AG10803 (cell line): ENCODE measurements at places on chromosomes 4 and X.

DNA sequence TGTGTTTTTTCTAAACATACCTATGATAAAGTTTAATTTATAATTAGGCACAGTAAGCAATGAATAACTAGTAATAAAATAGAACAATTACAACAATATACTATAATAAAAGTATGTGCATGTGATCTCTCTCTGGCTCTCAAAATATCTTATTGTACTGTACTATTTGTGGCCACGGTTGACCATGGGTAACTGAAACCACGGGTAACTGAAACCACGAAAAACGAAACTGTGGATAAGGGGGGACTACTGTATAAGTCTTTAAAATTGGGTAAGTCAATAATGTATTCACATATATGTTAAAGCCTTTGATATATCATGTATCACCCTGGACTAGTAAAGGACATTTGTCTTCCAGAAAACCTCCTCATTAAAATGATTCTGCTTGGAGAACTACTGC is 20.0 kb downstream of the TMEM154 start:
- DNase-seq = no peak

GRCh38 chr4:177587989-177588388 is 145.8 kb upstream of the AGA start:
- DNase-seq = no peak

- no peak for DNase-seq
Observed at GRCh38 chr4:150156543-150156942, 78.3 kb downstream of the DCLK2 start.

DNA sequence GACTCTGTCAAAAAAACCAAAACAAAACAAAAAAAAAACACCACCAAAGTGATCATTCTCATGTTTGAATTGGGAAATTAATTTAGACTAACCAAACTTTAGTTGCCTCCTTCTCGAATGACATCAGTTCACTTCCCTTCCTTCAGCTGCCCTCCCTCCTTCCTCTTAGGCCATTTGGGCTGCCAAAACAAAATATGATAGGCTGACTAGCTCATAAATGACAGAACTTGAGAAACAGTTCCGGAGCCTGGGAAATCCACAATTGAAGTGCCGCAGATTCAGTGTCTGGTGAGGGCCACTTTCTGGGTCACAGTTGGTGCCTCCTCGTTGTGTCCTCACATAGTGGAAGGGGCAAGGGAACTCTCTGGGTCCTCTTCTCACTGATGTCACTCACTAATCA is 16.1 kb upstream of the WAS start:
- DNase-seq = no peak

DNA sequence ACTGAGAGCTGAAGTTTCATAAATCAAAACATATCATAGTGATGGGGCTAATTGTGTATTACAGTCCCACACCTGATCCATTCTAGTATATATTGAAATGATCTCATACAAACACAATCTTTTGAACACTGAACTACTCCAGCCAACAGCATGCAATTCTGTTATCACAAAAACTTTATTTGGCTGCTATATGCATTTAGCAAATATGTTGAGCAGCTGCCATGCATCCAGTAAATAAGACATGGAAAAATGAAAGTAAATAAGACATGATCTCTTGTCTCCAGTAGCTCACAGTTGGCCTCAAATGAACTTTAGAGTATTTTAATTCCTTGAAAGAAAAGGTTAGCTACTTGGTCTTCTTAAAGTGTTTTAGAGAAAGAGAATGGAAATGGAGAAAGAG is 2.1 kb downstream of the AMBN start:
- DNase-seq = no peak

- DNase-seq = no peak
Observed at GRCh38 chr4:41686893-41687292, 61.6 kb downstream of the PHOX2B start.

DNA sequence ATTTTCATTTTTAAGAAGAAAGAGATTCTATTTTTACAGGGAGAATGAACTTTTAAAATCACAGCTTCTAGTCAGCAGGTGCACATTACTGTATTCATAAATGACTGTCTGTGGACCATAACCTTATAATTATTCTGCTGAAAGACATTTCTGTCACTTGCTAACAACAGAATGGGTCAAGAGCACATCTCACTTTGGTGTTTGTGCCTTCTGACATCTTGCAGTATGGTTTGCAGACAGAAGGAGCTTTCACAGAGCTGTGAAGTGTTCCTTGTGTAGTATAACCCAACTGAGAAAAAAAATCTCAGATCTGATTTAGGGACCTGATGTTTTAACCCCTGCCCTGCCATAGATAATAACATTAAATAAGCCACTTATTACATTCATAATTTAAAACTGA is 131.4 kb upstream of the CTSO start:
- no peak for DNase-seq

DNA sequence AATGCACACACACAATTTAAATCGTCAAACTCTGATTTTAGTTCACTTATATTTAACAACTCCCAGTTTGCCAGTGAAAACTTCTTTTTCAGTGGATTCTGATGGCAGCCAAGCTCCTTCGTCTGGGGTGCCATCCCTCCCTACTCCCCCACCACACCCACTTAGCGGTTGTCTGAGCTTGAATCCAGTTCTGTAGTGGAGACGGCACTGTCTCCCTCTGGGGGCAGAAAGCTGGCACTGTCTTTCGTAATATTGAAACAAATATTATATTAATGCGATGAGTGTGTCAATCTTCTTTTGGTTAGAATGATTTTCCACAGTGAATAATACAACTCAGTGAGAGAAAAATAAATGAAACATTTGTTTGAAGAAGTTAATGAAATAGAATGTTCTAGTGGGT is 5.4 kb downstream of the MEPE start:
- DNase-seq = no peak

- no peak for DNase-seq
Observed at GRCh38 chrX:13571136-13571535, 1.7 kb downstream of the EGFL6 start.

DNA sequence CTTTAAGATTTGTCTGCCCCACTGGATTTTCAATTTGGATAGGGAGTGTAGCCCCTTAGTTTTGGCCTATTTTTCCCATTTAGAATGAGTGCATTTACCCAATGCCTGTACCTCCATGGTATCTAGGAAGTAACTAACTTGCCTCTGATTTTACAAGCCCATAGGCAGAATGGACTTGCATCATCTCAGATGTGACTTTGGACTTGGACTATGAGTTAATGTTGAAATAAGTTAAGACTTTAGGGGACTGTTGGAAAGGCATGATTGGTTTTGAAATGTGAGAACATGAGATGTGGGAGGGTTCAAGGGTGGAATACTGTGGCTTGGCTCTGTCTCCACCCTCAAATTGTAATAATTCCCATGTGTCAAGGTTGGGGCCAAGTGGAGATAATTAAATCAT is 2480.2 kb downstream of the PCDH7 start:
- no peak for DNase-seq

DNA sequence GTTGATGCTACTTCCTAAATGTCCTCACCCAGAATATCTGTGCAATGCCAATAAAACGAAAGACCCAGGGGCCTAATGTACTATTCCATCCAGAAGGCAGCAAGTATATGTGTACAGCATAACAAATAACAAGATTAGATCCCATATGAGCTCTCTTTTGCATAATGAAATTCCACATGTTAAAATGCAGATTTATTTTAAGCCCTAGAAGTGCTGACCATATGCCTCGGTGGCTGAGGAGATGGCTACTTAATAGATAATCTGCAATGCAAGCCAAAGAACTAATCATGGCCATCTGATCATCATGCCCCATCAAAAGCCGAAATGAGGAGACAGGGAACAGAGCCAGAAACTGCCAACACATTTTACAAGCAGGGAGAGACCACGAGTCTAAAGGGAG is 293.5 kb downstream of the KCNIP4 start:
- no peak for DNase-seq

DNA sequence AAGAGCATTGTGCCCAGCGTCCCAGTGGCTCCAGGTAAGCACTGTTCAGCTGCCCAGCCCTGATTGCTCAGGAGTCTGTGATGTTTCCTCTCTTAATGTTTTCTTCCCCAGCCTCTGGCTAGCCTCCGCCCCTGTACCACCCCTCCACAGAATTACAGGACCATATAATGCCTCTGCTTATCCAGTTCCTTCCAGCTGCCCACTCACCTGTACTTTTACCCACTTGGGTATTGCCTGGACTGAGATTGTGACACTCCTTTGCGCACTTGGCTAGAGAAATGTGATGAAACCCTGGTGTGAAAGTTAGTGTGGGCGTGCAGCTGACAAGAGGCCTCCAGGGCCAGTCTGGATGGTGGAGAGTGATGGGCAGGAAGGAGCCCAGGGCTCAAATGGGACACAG is at the start of gene AWAT2:
Gene AWAT2, minus strand, starts transcription at position 14 of the 400 bp plus-strand sequence. Its CDS starts 6 bp downstream, at position 8.
- no peak for DNase-seq

DNA sequence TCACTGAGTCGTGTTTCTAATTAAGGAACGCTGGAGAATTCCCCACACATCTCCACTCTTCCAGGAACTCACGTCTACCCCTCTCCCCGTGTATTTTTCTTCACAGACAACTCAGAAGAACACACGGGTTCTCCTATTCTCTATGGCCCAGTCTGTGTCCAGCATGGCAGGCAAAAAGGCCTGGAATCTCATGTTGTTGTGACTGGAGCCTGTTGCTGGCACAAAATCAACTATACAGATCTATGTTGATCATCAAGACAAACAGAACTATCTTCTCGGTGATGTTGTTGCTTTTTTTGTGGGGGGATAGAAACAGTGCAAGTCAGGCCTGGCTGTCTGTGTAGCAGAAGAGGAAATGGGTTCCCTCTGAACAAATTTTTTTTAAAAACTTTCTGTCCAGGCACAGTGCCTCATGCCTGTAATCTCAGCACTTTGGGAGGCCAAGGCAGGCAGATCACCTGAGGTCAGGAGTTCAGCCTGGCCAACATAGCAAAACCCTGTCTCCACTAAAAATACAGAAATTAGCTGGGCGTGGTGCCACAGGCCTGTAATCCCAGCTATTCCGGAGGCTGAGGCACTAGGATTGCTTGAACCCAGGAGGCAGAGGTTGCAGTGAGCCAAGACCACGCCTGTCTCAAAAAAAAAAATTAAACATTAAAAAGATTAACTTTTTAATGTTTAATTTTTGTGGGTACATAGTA is 50.5 kb upstream of the CBR4 start:
- DNase-seq = peak; percentile 51

DNA sequence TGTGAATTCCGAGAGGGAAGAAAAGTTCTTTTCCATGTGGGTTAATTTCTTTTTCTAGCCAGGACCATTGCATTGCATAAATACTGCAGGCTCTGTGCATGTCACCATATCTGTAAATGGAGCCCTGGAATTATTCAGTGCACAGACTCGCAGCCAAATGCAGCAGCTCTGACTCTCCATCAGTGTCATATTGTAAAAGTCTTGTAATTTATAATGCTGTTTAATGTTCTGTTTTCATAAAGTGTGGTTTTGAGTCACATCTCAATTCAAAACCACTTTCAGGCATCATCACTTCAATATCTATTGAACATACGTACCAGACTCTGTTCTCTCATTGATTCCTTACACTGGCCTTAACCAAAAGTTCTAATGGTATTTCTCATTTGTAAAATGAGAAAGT is 193.9 kb upstream of the RPL34 start:
- peak; percentile 24 for DNase-seq

DNA sequence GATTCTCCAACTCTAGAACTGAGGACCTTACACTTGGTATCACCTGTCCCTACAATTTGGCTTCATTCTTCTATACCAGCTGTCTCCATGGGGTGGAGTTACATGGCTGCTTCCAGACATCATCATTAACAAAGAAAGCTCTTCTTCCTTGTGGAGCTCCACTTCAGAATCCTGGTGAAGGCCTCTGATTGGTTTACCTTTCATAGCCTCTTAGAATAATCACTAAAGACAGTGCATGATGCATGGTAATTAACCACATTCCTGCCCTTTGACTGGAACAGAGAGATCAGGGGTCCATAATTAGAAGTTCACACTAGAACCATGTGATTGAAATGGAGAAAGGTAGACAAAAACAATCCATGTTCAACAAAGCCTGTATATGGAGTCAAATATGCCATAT is 112.6 kb upstream of the ZNF827 start:
- DNase-seq = no peak

GRCh38 chrX:45903781-45904201 is 641.4 kb downstream of the ZNF674 start:
- DNase-seq = no peak

DNA sequence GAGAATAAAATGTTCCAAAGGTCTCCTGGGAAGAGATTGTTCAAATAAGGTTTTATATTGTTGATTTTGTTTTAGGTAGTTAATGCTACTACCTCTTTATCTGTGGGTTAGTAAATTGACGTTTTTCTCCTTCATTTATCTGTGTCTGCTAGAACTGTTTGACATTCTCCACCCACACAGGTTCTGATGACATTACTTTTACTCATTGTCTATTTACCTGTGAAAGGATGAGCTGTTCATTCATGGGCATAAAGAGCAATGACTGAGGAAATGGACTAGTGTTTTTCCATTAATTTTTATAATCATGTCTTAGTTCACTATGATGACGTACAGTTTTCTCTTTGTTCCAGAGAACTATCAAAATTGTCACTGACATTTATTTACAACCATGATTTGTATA is 75.6 kb downstream of the CPE start:
- DNase-seq = no peak

GRCh38 chr4:158209825-158210807 is at the start of gene TMEM144:
TSS of gene TMEM144 (plus strand) at chr4:158210486. CDS start at chr4:158212668, 2,182 bp downstream.
- DNase-seq = peak; percentile 78

DNA sequence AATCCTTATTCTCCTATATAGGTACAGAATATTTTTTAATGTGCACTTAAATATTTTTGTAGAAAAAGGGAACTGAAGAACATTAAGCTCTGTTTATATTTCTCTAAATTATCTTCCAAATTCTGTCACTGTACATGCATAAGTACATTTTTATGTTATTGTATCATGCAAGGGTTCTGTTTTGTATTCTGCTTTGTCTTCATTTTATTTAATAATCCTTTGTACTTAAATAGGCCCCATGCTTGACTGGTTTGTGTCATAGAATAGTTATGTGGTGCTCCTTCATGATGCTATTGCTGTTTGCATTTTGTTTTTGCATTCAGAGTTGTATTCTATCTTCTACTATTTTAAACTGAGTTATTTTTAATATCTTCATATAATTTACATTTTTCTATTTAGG is 111.9 kb upstream of the EDNRA start:
- peak; percentile 21 for DNase-seq

DNA sequence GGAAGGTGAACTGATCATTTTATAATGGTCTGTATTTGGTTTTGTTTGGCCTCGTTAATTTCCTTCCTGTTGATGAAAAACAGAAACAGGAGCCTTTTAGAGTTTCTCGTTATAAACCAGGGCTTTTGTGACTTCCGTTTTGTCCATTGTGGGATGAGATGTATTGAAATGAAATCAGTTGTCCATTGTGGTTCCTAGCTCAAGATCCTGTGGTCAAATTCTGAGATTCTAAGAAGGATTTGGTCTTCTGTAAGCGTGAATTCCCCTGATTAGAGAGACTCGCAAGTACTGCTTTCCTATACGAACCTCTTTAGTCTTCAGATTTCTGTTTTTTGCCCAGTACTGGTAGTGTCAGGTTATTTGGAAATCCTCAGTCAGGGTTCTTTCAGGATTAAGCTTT is 101.7 kb downstream of the RAPGEF2 start:
- no peak for DNase-seq

DNA sequence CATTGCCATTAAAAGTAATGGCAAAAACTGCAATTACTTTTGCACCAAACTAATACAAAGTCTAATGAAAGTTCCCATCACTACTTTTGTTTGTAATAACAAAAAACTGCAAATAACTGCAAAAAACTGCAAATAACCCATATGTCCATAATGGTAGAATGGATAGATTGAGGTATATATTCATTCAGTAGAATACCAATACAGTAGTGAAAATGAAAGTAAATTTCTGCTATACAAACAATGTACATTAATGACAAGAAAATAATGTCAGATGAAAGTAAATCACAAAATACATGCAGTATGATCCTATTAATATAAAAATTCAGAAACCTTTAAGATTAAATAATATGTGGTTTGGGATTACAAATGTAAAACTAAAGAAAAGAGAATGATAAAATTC is 41.3 kb upstream of the CEP135 start:
- DNase-seq = no peak
